Brain microvascular endothelial cell (primary cell): ENCODE measurements at places on chromosomes 2 and 18.

DNA sequence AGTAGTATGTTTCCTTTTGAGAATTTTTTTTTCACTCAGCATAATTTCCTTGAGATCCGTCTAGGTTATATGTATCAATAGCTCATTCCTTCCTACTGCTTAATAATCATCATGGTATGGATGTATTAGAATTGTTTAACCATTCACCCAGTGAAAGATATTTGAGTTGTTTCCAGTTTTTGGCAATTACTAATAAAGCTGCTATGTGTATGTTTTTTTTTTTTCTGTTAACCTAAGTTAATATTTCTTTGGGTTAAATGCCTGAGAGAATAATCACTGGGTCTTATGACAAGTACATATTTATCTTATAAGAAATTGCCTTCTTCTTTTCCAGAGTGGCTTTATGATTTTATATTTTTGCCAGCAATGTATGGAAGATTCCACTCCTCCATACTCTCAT lies 96.4 kb upstream of the ST6GAL2 start:
- no peak for DNase-seq

DNA sequence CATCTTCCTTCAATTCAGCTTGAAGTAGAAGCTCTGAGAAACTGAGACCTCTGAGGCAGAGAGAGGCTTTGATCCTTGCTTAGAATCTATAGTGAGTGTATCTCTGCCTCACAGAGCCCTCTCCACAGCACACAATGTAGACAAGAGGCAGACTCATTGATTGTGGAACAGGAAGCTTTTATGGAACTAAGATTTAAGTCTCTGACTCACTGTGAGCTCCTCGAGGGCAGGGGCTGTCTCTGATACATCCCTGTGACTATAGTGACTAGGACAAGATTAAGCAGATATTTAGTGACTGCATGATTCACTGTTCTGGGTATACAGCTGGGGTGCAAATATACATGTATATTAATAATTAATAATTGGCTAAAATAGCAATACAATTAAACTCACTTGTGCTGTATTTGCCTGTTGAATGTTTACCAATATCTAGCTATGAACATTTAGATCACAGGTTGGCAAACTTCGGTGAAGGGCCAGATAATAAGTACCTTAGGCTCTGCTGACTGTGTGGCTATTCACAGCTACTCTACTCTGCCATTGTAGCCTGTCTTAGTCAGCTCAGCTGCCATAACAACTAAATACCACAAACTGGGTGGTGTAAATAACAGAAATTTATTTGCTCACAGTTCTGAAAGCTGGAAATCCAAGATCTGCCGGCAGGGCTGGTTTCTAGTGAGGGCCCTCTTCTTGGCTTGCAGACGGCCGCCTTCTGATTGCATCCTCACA lies 54.4 kb downstream of the ARHGEF4 start:
- no peak for DNase-seq

DNA sequence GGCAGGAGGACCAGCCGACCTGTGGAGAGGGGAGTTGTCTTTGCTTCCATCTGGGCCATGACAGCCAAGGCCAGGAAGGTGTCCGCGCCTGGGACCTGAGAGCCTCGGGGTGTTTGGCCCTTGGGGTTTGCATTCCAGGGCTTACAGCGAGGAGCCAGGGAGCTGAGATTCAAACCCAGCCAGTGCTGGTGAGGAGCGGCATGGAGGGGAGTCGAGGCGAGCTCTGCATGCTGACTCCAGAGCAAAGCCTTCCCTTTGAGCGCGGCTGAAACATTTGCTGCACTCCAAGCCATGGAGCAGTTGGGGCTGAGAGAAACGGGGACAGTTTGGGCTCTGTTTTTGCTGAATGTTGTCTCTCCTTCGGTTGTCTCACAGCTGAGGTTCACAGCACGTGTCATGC lies 77.4 kb downstream of the TWIST2 start:
- no peak for DNase-seq

DNA sequence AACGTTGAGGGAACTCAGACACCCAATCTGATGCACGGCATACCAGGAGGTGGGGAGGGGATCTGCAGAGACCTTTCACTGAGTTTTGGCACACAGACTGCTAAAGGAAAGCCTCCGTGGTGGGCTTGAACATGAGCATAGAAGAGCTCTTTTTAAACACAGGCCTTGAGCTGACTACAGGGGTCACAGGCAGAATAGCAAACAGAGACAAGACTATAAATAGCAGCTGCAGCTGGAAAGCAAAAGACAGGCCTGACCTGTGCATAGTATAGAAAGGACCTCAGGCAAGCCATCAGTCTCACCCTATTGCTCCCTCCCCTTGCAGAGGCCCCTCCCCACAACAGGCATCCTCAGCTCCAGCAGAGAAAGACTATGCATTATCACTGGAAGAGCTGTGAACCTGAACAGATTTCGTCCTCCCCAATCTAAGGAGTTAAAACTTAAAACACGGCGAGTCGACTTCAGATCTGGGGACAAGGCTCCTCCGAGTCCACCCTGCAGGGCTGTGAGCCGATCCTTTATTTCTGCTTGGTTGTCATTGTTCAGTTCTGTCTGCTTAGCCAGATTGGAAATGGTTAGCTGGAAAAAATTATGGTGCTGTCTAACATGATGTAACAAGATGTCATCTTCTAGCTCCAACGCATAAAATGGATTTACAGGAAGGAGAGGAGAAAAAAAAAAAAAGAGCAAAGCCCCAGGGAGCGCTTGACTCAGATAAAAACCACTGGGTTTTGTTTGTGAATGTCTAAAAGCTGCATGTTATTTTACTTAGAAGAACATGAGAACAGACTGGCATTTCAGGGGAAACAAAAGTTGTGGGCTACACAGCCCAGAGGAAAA lies 25.2 kb upstream of the LCLAT1 start:
- DNase-seq, result peak; percentile 24

DNA sequence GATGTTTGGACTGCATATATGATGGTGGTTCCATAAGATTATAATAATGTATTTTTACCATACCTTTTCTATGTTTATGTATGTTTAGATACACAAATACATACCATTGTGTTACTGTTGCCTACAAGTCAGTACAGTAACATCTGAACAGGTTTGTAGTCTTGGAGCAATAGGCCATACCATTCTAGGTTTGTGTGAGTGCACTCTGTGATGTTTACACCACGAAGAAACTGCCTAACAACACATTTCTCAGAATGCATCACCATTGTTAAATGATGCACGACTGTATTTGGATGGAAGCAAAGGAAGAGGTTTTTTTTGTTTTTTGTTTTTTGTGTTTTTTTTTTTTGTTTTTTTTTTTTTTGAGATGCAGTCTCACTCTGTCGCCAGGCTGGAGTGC lies 9.5 kb downstream of the DUSP19 start:
- no peak for DNase-seq

GRCh38 chr2:212034841-212035585 lies 503.6 kb downstream of the ERBB4 start:
- peak; percentile 52 for DNase-seq

DNA sequence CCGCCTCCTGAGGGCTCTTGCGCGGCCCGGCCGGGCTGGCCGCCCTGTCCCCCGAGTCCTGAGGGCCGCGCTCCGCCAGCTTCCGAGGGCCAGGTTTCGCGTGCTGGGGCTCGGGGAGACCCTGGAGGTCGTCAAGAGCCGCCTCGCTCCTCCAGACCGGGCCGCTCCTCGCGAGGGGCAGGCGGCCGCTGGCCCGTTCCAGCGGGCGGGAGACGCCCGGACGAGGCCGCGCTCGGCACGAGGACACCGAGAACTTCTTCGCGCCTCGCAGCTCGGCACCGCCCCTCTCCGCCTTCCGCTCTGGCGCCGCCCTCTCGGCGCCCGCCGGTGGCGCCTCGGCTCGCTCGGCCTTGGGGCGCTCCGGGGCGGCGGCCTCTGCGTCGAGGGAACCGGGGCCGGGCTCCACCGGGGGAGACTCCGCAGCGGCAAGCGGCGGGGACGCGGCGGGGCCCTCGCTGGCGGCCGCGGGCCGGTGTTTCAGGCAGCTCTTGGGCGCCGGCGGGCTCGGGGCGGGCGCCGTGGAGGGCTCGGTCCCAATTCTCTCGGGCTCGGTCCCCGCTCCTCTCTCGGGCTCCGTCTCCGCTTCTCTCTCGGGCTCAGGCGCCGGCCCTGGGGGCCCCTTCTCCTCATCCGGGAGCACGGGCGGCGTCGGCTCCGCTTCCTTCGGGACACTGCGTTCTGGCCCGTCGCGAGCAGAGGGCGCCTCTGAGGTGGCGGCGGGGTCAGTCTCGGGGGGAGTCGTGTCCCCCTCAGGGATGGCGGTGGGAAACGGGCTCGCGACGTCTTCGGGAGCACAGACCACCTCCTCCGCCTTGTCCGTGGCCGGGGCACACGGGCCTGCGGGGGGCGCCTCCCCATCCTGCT lies 91.6 kb upstream of the MGAT4A start:
- DNase-seq, result no peak

DNA sequence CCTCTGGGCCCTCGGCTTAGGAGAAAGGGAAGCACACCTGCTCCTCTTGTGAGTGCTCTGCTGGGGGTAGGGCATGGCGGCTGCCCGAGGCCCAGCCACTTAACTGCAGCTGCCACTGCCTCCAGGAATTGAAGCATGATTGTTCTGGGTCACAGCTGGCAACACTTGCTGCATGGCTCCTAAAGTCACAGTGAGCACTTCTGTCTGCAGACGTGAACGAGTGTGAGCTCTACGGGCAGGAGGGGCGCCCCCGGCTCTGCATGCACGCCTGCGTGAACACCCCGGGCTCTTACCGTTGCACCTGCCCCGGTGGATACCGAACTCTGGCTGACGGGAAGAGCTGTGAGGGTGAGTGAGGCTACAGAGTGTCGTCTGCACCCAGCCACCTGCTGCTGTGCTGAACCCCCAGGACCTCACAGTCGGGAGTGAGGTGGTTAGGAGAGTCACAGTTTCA lies 44.4 kb downstream of the FBLN7 start:
- DNase-seq, result no peak

DNA sequence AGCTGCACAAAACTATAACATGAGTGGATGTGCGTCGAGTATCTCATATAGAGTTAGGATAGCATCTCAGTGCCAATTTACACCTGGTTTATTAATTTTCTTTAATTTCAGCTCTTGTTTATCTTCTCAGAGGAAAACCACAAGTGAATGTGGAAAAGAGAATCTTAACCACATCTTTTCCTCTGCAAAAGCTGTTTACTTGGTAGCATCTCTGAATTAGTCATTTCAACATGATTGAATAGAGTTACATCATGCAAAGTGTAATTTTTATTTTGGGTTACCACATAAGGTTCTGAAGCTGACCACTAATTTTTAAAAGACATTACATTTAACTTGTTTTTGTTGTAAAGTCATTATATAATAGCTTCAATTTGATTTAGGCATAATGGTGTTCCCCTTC lies 83.8 kb upstream of the FAM237A start:
- DNase-seq, result no peak

DNA sequence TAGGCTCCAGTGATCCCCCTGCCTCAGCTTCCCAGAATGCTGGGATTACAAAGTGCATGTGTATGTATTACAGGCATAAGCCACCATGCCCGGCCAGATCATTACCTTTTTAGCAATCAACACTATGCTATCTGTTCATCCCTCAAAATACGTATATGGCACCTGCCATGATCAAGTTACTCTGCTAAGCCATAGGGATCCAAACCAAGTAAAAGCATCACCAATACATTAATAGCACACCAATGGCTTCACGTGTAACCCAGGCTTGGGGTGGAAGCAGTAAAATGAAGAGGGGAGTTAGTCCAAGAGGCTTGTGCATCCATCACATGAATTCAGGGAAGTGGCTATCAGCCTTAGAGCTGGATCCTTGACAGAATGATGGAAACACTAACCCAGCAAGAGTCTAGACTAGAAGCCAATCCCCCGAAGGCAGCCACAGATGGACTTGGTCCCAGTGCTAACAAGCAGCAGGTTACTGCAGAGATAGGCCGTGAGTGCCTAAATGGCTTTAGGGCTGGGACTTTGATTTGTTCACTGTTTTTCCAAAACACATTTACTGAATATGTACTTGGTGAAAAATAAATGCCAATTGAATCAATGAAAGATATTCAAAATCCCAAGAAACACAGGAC lies 11.3 kb downstream of the HDLBP start:
- DNase-seq, result no peak

DNA sequence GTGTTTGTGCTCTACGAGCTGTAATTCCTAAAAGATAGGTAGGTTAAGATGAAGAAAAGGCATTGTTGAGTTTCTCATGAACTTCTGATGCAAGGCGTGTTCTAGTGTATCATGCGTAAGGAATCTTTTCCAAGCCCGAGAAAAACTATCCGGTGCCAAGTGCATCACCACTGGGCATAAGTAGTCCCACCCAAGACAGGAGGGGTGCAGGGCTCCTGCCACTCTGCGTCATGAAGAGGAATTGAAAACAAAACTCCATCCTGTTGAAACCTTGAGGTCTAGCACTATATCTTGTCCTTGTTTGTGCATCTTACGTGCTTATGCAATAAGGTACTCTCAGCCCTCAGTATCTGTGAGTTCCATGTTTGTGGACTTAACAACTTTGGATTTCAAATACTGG lies 45.7 kb downstream of the RAB31 start:
- DNase-seq, result peak; percentile 87

GRCh38 chr2:85604568-85605339 lies 2.3 kb upstream of the TMEM150A start:
- DNase-seq, result no peak

DNA sequence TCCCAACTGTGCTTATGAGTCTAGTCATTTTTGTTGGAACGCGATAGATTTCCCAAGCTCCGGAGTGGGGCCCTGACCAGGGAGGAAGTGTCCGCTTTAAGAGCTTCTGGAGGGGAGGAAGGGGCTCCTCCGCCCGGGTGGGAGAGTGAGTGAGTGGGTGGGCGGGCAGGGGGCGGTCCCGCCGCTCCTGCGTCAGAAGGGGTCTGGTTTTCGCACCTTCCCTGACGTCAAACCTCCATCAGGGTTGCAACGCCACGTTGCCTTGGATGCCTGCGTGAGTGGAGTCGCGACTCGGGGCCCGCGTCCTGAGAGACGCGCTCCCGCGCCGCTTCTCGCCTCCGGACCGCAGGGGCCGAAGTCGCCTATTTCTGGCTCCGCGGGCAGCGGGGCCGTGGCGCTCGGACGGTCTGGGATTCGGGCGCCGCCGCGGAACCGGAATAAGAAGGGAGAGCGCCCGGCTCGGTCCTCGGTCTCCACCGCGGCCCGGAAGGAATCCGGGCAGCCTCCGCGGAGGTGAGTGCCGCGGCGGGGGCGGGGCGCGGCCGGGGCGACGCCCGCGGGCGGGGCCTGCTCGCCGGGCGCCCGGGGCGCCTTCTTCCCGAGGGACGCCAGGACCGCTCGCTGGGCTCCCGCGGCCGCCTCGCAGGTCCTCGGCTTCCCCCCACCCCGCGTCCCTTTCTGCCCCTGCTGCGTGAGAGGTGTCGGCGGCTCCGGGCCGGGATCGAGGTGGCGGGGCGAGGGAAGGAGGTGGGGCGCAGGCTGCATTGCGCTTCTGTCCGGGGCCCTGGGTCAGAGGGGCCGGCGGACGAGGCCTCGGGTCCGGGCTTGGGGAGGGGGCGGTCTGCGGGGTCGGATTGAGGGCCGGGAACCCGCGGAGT lies at the start of gene ZDBF2:
Gene ZDBF2, plus strand, starts transcription at position 230 of the 878 bp plus-strand sequence. CDS start 7,187 bp downstream, outside the sequence.
- DNase-seq, result peak; percentile 48

GRCh38 chr2:14348247-14348646 lies 284.3 kb upstream of the LRATD1 start:
- no peak for DNase-seq
